ENCODE measurements at places on chromosomes 16 and 17. TPM values are rescaled to one million over a fixed set of nuclear protein-coding genes. Genes with fewer than 3 reads are reported as not detected.

The ZCCHC14 gene
- 28.4 TPM for total RNA-seq

- DNase-seq = no peak
Observed at GRCh38 chr16:48499923-48500381, 110.0 kb downstream of the N4BP1 start.

The KRT25 gene
- not detected for total RNA-seq

The ABCC12 gene
- not detected for total RNA-seq

The CCL5 gene
- 5.3 TPM for total RNA-seq

The CRYBA1 gene
- not detected for total RNA-seq
